NCI-H524 (cell line): ENCODE measurements at places on chromosomes 12 and 14.

DNA sequence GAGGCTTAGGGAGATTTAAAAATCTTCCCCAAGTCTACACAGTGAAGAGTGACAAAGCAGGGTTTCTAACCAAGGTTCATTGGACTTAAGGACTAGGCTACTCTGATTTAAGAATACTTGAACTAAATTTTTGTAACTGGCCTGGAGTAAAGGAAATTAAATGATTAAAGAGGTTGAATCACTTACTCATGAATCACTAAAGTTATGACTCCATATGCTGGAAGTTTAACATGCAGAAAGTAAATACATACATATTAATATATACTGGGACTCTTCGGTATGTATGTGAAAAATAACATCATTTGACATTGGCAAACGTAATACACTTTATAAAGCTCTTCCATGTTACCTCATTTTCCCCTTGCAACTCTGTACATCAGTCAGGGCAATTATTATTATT is 322.9 kb downstream of the KCNH5 start:
- DNase-seq, result no peak

DNA sequence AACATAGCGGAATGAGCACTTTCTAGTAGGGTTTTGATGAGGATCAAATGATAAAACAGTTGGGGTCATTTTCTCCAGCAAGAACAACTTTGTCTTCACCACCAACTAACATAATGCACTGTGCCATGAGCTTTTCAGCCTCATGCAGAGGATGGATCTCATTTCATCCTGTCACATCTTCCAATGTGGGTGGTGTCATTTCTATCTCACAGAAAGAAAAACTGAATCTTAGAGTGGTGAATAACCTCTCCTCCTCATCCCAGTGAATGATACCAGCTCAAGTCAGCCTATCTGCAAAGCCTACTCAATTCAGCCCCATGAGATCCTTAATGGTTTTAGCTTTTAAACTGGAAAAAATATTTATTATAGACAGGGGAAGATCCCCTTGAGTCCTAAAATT is 1147.2 kb downstream of the VRK1 start:
- DNase-seq, result no peak

DNA sequence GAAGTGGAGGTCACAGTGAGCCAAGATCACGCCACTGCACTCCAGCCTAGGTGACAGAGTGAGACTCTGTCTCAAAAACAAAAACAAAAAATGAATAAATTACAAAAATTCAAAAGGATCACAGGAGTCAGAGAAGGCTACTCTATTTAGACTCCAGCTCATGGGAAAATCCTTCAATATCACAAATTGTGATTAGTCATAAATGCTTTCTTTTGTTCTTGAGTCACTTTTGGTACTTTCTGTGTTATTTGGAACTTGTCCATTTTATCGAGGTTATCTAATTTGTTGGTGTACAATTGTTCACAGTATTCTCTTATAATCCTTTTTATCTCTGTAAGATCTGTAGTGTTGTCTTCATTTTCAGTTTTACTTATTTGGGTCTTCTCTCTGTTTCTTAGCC is 18.9 kb downstream of the ALDH2 start:
- DNase-seq, result no peak

GRCh38 chr14:104144453-104144790 is 6.0 kb downstream of the KIF26A start:
- DNase-seq, result no peak

GRCh38 chr12:76643438-76643837 is 83.9 kb upstream of the OSBPL8 start:
- no peak for DNase-seq

DNA sequence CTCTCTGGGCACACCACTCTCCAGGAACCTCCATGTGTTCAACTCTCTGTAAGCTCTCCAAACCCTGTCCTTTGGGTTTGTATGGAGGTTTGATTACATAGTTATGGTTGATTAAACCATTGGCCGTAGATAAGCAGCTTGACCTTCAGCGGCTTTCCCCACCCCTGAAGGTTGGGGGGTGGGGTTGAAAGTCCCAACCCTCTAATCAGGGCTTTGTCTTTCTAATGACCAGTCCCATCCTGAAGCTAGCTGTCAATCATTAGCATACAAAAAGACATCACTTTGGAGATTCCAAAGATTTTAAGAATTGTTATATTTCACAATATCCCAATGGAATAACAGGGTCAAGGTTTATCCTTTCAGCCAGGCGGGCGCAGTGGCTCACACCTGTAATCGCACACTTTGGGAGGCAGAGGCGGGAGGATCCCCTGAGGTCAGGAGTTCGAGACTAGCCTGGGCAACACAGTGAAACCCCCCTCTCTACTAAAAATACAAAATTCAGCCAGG is 8.4 kb downstream of the FAM186A start:
- no peak for DNase-seq

- no peak for DNase-seq
Observed at GRCh38 chr14:45065540-45065939, 18.4 kb upstream of the PRPF39 start.

GRCh38 chr12:118430516-118430915 is 54.2 kb downstream of the SUDS3 start:
- DNase-seq, result no peak

DNA sequence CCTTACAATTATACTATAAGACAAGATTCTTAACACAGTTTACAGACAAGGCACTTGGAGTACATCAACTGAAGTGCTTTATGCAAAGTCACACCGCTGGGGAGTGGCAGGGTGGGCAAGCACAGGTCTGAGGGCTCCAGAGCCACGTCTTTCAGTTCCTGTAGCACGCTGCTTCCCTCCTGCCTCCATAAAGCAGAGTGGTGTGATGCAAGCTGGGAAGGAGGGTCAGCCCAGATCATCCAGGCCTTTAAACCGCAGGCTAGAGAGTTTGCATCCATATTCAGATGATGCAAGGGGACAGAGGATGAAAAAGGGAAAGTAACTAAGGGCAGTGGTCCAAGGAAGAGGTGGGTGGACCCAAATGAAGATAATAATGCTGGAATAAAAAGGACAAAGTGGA is 132.6 kb downstream of the ITPR2 start:
- no peak for DNase-seq

- no peak for DNase-seq
Observed at GRCh38 chr14:36625436-36625835, 36.2 kb upstream of the PAX9 start.

DNA sequence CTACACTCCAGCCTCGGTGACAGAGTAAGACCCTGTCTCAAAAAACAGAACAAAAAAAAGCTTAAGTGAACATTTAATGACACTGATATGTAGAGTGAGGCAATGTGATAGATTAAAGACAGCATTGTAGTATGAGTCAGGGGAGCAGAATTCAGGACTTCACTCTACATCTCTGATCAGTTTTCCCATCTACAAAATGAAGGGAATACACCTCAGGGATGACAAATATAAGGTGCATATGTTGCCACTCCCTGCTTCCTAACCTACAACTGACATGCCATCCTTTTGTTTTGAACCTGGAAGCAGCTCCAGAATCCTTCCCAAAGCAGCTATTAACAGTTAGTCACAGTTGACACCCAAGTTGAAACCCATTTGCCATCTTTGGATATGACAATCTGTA is 30.9 kb upstream of the STRN3 start:
- no peak for DNase-seq

- no peak for DNase-seq
Observed at GRCh38 chr14:91891721-91892220, 24.4 kb upstream of the TC2N start.

DNA sequence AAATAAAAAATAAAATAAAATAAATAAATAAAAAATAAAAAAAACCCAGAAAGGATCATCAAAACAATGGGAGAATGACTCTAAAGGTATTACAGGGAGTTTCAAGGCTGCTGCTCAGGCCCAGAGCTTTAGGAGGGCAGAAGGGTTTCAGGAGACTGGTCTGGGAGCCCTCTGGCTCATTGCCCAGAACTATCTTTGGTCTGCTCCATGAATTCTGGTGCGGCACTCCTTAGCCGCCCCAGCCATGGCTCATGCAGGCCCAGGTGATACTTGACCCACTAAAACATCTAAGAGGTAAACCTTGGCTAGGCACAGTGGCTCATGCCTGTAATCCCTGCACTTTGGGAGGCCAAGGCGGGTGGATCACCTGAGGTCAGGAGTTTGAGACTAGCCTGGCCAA is 14.7 kb upstream of the TMED10 start:
- DNase-seq, result no peak

DNA sequence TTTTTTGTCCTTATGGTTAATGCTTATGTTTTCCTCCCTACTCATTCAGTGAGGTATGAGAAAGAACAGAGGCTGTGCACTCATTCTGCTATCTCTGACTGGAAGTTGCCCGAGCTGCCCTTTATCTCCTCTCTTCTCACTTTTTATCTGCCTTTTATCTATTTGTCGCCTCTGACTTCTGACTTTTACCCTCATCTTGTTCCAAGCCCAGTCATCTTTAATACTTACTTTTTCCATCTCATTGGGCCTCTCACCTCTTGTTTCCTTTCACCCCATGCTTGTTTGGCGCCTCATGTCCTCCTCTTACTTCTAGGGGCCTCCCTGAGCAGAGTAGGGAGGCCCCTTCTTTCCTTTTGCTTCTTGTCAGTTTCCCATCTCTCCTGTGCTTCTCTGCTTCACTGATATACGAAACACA is 50.7 kb downstream of the DIP2B start:
- DNase-seq, result no peak

GRCh38 chr12:31702047-31702446 is 26.8 kb downstream of the AMN1 start:
- no peak for DNase-seq

DNA sequence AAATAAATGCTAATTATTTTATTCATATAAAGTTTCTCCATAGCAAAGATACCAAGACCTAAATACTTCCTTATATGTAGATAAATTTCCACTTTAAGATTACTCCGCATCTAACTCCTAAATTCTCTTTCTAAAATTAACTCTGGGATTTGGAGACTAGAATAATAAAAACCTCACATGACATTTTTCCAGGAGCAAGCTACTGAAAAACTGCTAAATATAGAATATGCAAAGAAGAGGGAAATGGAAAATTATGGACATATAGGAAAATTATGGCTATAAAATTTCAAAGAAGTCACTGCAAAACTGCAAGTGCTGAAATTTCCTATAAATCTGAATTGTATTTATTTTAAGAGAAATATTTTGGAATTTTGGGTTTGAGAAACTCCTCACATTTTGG is 186.2 kb downstream of the DUSP6 start:
- DNase-seq, result no peak

- no peak for DNase-seq
Observed at GRCh38 chr12:53592426-53592825, 33.8 kb downstream of the ATF7 start.

GRCh38 chr12:80317307-80317706 is 126.7 kb upstream of the PTPRQ start:
- no peak for DNase-seq

GRCh38 chr12:116955382-116956021 is 44.8 kb downstream of the FBXW8 start:
- DNase-seq, result no peak

DNA sequence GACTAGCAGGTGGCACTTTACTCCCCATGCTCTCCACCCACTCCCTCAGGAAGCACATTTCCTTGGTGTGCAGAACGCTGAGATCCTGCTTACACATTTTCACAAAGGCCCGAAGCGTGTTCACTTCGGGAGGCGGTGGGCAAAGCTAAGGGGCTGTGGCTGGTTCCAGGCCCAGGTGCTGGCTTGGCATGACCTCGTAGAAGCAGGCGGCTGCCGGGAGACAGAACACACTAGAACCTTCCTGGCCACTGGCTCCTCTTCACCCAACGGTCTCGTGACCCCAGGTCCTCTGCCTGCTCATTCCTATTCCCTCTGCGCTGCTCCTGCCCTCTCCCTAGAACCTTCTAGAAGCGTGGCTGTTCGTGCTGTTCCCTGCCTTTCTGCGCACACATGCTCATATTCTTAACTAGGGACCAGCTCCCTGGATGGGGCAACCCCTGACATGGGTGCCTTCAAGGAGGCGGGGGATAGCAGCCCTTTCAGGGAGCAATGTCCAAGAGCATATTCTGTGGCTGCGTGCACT is 43.3 kb downstream of the ATP23 start:
- no peak for DNase-seq

DNA sequence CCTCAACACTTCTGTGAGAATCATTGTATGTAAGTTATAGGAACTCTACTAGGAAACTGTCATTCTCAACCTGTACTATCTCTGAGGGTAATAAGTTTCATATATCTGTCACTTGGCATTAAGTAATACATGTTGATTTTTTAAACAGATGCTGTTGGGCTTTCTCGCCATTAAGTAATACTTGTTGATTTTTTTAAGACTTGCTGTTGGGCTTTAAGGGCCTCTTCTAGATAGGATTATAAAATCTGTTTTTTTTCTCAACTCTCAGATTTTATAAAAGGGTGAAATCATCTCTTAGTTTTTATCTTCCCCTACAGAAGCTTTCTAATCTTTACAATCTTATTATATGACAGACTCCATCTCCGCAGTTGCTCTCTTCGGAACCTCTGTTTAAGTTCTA is 5.6 kb downstream of the WASHC4 start:
- DNase-seq, result no peak

DNA sequence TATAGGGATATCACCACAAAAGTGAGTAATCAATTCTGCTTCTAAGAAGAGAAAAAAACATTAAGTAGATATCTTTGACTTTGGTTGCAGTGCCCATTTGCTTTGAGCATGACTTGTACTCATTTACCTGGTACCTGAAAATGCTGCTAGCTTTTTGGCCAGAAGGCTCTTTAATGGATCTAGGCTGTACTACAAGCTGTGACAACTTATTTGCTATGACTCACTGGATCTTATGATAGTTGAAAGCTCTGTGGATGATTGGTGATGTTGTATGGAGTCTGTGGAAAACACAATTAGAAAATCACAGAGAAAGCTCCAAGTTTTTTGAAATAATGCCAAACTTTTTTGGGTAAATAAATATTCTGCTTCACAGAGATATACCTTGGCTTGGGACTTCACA is 960.9 kb upstream of the FBXO33 start:
- DNase-seq, result no peak

GRCh38 chr12:24997970-24998582 is 49.2 kb upstream of the BCAT1 start:
- DNase-seq, result peak; percentile 87

GRCh38 chr12:93616584-93617101 is 44.2 kb downstream of the SOCS2 start:
- DNase-seq, result no peak

DNA sequence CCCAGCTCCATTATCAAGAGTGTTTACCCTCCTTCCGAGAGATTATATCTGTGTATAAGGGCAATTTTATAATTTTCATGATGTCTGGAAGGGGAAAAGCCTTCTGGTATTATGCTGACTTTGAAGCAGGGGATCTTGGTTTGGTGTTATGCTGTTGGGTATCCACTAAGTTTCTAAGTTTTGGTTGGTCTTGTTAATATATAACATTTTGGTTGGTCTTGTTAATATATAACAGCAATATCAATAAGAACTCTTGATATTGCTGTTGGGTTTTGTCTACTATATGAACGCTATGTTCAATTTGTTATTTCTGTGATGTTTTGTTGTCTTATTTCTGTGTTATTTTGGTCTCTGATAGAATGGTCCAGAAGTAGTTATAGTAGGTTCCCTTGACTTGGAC is 349.2 kb upstream of the LRFN5 start:
- DNase-seq, result no peak

GRCh38 chr12:114443607-114444421 is 37.9 kb upstream of the TBX5 start:
- DNase-seq, result no peak
